ENCODE measurements at places on chromosomes 16 and 17. TPM values are rescaled to one million over a fixed set of nuclear protein-coding genes. Genes with fewer than 3 reads are reported as not detected.
A peak's percentile ranks its signal among the peaks of the same experiment; 100 is the strongest.

OR1D2 gene
- polyA plus RNA-seq: not detected

- peak; percentile 12 for DNase-seq
These were observed 2.0 kb downstream of the CCDC102A start for GRCh38 chr16:57534337-57534880.

DNA sequence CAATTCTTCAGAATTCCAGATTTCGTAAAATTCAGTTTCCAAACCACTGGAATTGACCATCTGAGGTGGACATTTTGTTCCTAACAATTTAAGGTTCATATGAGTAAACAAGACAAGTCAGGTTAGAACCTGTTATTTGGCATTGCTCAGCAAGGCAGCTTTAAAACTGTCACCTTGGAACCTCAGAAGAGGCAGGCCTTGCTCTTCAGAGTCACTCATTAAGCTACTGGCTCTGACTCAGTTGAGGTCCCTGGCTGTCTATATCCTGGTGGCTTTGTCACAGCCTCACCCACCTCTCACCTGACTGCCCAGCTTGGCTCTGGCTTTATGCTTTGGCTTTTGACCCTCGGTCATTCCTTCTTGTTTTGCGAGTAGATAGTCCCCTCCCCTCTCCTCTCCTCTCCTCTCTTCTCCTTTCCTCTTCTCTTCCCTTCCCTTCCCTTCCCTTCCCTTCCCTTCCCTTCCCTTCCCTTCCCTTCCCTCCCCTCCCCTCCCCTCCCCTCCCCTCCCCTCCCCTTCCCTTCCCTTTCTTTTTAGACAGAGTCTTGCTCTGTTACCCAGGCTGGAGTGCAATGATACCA lies 238.4 kb downstream of the SHISA9 start:
- no peak for DNase-seq

DNA sequence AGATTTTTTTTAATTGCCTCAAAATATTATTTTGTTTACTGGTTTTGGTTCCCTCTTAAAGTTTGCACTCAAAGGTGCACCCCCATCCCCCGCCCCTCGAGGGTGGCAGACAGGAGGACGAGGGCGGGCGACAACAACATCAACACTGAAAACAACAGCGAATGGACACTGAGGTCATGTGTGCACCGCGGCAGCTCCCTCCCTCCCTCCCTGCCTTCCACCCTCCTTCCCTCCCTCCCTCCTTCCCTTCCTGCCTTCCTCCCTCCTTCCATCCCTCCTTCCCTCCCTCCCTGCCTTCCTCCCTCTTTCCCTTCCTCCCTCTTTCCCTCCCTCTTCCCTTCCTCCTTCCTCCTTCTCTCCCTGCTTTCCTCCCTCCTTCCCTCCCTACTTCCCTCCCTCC lies 1.5 kb upstream of the OSGIN1 start:
- no peak for DNase-seq

- no peak for DNase-seq
These were observed 1.1 kb downstream of the IFT20 start for GRCh38 chr17:28334171-28334570.

- DNase-seq: peak; percentile 80
These were observed 62.1 kb downstream of the RMI2 start for GRCh38 chr16:11407047-11407982.

Measured in testis (tissue), 5 donors.